SHP77 (cell line): ENCODE measurements at places on chromosomes 11 and 22.

DNA sequence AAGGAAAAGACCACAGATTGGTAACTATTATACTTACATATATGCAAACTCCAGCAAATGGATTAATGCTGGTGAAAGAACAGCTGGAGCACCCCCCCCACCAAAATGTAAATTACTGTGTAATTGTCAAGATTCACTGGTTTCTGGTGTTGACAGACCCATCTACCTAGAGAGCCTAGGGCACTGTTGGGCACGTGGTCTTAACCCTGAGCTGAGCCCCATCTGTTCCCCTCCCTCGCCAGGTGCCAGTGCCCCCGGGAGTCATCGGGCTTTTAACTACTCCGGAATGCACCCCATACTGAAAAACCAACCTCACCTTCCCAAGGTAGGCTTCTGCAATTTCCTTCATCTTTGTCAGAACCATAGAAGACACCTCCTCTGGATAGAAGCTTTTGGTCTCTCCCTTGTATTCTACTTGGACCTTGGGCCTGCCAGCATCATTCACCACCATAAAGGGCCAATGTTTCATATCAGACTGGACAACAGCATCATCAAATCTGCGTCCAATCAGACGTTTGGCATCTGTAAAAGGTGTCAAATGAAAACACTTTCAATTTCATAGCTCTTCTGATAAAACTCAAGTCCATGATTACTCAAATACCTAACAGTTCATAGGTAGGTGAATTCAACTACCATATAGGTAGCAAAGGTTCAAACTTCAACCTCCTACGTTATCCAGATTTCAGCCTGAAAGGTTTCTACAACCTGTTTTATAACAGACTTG lies 1.5 kb downstream of the HSPA8 start:
- no peak for DNase-seq

- no peak for DNase-seq
Measured at GRCh38 chr22:32396746-32397145, 15.3 kb downstream of the RTCB start.

GRCh38 chr11:34346551-34346950 lies 11.3 kb downstream of the ABTB2 start:
- DNase-seq, result no peak

DNA sequence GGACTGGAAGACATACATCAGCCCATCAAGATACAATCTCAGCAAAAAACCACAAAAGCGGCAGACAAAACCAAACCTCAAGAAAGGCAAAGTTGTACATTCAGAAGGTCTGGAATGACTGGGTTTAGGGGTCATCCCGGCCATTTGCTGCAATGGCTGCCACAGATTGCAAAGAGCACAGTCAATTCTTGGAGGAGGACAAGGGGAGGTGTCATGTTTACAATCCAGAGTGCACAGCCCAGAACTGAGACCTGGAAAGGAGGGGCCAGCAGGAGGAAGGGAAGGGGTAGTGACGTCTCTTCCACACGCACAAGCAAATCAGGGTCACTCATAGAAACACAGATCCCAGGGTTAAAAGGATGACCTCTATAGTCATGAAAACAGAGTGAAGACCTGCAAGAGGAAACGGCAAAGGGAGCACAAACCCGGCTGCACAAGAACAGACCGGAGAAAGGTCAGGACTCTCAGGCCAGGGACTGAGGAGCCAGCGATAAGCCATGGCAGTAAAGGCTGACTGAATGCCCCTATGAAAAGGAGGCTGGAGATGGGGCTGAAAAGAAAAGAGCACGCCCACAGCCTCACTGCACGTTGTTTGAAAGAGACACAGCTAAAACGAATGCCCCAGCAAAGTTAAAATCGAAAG lies 18.2 kb upstream of the MUC5AC start:
- DNase-seq, result no peak

DNA sequence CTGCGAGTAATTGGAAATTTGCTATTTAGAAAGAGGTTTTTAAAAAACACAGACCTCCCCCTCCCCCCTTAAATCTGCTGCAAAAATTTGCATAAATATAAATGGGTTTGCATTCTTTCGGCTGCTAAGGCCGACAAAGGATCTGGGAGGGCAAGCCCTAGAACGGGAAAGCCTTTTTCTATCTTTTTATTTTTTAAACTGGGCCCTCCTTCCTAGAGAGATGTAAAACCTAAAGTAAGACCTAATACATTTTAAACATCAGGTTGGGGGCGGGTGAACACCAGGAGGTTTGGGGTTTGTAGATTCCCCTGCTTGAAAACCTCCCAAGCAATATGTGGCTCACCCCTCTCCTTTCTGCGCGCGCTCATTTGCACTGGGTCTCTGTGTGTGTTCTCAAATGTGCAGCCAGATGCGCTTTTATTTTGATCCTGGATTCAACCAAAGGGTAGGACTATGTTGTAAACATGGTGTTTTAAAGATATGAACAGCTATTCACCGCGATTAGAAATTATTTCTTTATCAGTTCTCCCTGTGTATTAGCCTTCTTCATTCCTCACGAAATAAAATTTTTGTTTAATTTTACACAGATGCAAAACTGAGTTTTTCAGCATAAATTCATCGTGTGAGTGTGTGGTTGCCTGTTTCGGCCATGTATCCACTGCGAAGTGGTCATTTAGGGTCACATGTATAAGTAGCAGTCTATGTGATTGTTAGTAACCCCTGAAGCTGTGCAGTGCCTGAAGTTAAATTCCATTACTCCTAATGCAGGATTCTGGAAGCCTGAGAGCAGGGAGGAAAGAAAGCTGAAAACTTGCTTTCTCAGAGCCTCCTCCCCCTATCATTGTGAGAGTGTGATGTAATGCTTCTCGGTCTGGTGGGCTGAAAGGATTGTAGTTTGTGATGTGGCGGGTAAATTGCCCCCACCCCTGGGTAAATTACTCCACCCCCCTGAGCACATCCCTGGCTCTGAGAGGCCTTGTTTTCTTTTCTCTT lies 988 bp downstream of the TNRC6B start:
- DNase-seq, result peak; percentile 20

DNA sequence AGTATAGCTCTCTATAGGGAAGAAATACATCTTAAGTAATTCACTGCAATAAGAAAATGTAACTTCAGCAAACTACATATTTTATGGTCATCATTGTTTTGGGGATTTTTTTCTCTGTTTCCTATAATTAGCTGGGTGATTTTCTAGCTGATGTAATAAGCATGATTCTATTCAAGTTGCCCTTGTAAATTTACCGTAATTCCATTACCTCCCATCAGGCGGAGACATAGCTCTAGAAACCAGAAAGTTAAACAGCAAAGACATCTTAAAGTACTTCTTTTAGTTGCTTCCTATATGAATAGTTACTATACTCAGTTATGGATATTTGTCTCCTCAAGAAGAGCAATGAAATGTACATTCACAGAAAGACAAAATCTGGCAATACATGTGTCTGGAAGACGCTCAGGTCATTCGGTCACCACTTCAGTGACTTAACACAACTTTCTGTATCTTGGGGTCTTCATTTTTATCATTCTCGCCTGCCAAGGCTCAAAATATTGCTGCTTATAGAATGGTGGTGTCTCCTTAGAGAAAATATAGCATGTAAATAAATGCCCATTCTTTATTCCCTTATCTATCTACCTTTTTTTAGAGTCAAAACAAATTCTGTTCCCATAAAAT lies 239.9 kb upstream of the ZC3H12C start:
- no peak for DNase-seq

DNA sequence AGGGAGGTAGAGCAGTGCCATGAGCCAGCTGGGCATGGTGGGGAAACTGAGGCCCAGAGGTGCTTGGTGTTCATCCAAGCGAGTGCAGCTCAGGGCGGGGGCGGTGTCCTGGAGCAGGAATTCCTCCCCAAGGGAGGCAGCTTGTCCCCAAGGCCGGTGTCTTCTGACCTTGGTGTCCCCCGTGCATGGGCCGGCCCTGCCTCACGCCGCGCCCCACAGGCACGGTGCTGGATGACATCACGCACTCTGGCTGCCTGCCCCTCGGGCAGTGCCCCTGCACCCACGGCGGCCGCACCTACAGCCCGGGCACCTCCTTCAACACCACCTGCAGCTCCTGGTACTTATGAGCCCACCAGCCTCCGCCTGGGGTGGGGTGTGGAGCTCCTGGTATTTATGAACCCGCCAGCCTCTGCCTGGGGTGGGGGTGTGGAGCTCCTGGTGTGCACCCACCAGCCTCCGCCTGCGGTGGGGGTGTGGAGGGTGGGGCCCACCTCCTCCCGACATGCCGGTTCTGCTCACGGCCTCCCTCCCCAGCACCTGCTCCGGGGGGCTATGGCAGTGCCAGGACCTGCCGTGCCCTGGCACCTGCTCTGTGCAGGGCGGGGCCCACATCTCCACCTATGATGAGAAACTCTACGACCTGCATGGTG lies 6.7 kb downstream of the MUC5B start:
- no peak for DNase-seq

DNA sequence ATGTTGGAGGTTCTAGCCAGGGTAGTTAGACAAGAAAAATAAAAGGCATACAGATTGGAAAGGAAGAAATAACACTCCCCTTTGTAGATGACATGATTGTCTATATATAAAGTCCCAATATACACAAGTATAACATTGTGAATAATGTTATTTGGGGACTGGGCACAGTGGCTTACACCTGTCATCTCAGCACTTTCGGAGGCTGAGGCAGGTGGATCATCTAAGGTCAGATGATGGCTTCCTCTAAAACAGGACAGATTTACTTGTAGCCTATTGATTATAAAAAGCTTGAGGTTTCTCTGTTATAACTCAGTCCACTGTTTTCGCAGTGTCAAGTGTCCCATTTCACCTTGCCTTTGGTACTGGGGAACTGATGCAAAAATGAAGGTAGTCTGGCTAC lies 19.6 kb downstream of the ATM start:
- no peak for DNase-seq

- no peak for DNase-seq
Measured at GRCh38 chr11:26073646-26074045, 258.3 kb upstream of the ANO3 start.

- DNase-seq, result no peak
Measured at GRCh38 chr11:119623682-119624081, 105.3 kb downstream of the NECTIN1 start.

DNA sequence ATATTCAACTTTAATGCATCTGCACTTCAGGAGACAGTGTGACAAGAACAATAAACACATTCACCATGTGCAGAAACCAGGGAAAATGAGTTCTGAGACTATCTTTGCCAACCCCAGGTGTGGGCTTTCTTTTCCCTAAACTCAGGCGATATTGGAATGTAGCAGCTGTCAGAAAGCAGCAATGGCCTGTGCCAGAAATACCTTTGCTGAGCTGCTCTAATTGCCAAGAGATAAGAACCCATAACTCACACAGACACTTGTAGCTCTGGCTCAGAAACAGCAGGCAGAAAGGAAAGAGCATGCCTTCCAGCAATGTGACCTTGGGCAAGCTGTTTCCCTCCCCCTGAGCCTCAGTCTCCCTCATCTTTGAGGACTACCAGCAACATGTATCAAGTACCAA lies 77.6 kb downstream of the PLEKHA7 start:
- no peak for DNase-seq

GRCh38 chr11:119085437-119085847 lies 761 bp downstream of the HMBS start:
- DNase-seq, result no peak

DNA sequence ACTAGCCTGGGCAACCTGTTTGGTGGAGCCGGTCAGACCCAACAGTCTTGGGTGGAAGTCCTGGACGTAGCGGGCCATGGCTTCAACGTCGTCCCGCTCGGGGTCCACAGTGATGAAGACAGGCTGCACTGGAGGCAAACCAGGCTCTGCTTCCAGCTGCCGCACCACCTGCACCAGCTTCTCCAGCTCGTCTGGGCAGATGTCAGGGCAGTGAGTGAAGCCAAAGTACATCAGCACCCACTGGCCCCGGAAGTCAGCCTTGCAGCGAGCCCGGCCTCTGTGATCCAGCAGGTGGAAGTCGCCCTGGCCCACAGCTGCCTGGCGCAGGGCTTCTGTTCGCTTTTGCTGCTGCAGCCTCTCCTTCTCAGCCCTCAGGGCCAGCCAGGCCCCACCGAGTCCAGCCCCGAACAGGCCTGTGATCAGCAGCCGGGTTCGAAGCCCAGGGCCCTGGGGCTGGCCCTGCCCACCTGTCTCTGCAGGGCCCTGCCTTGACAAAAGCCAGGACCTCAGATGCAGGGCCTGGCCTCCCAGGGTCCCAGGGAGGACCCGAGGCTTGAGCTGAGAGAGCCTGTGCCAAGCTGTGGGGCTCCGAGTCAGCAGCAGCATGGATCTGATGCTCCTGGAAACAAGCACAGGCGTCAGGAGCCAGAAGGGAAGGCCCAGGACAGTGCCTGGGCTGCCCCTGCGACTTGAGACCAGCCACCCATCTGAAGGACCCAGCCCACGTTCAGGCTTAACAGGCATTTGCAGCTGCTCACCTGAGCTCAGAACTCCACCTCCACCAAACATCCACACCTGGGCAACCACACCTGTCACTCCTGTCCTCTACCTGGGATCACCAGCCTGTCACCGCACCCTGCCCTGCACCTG lies 1.4 kb downstream of the SCO2 start:
- peak; percentile 91 for DNase-seq

- DNase-seq, result no peak
Measured at GRCh38 chr11:130635937-130636630, 187.6 kb downstream of the ADAMTS15 start.

- DNase-seq, result no peak
Measured at GRCh38 chr11:27651711-27652110, 48.5 kb downstream of the BDNF start.

- DNase-seq, result no peak
Measured at GRCh38 chr11:73995247-73995646, 12.6 kb upstream of the UCP2 start.

GRCh38 chr22:45476814-45477213 lies 25.9 kb upstream of the FBLN1 start:
- DNase-seq, result no peak

- no peak for DNase-seq
Measured at GRCh38 chr11:67438158-67438902, 848 bp upstream of the PTPRCAP start.

- DNase-seq, result no peak
Measured at GRCh38 chr11:113468726-113469345, 6.4 kb downstream of the DRD2 start.

GRCh38 chr11:114386131-114386530 lies 14.2 kb downstream of the C11orf71 start:
- no peak for DNase-seq

DNA sequence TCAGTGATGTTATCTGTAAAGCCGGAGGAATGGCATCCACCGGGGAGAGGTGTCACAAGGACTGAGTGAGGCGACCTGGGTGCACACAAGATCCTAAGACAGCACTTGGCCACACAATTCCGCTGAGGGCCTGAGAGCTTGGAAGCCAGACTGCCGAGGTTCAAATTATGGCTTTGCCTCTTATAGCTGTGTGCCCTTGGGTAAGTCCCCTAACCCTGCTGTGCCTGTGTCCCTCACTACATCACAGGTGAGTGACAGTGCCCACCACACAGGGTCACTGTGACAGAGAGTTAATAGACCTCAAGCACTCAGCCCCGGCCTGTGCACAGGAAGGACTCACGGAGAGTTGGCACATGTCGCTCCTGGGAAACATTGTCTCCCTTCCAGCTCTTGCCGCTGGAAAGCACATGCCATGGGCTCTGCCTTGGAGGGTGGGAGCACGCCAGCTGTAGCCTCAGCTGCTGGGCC lies 592 bp downstream of the RHOD start:
- DNase-seq, result no peak

- DNase-seq, result peak; percentile 5
Measured at GRCh38 chr11:33701302-33702230, 940 bp upstream of the C11orf91 start.

GRCh38 chr22:21937821-21938070 lies 14.9 kb downstream of the PPM1F start:
- DNase-seq, result no peak

- DNase-seq, result no peak
Measured at GRCh38 chr11:125807909-125808308, 20.0 kb downstream of the PATE3 start.
